Tibial nerve (tissue), 4 donors: ENCODE measurements at places on chromosomes 13 and 19.

GRCh38 chr19:45283443-45284033 lies 32.5 kb downstream of the MARK4 start:
- DNase-seq: no peak

DNA sequence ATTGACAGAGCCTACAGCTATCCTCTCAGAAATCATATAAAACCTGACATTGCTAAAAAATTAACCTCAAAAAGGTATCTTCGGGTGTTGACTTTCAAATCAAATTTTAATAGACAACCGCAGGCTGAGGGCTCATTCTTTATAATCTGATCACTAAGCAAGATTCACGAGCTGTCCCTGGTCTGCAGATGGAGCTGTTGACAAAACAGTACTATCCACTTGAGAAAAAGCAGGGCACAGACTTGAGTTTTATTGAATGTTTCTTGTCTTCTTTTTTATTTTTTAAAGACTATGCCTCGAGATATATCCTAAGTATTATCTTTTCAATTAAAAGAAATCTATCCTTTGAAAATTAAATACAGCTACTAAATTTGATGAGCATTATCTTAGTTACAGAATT lies 540.5 kb downstream of the PCDH9 start:
- no peak for DNase-seq

DNA sequence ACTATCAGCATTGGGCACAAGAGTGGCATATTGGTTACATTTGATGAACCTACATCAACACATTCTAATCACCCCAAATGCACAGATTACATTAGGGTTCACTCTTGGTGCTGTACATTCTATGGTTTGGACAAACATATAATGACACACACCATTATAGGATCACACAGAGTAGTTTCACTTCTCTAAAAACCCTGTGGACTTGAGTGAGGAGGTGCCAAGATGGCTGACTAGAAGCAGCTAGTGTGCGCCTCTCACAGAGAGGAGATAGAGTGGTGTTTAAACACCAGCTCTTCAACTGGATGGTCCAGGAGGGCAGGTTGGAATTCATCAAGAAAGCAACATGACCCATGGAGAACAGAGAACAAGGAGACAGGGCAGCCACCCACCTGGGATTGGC lies 265.6 kb downstream of the TDRD3 start:
- DNase-seq: no peak

DNA sequence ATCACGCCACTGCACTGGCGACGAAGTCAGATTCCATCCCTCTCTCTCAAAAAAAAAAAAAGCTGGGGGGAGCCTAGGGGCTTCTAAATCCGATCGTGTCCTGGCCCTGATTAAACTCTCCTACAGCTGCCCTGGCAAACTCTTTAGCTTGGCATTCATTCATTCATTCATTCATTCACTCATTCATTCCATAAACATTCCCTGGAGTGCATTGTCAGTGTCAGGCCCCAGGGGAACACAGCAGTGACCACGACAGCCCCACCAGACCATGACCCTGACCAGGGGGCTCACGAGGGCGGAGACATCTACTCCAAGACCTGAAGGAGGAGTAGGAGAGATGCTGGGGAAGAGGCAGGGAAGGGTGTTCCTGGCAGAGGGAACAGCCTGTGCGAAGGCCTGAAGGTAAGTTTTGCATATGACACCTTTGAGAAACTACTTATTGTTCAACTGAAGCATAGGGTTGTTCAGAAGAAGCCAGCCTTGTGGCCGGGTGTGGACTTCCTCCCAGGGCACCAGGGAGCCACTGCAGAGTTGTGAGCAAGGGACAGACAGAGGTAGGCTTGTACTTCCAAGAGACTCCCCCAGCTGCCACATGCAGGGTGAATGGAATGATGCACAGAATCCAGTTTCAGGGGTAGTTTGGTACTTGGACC lies 24.5 kb downstream of the CEACAM16 start:
- no peak for DNase-seq

- no peak for DNase-seq
Observed at GRCh38 chr19:28501976-28502375, 711.0 kb downstream of the UQCRFS1 start.

GRCh38 chr13:98826146-98826545 lies 73.7 kb upstream of the SLC15A1 start:
- DNase-seq: no peak

- no peak for DNase-seq
Observed at GRCh38 chr13:24668955-24669582, 11.1 kb upstream of the ATP12A start.

- no peak for DNase-seq
Observed at GRCh38 chr13:20713014-20713376, 9.5 kb downstream of the IL17D start.

DNA sequence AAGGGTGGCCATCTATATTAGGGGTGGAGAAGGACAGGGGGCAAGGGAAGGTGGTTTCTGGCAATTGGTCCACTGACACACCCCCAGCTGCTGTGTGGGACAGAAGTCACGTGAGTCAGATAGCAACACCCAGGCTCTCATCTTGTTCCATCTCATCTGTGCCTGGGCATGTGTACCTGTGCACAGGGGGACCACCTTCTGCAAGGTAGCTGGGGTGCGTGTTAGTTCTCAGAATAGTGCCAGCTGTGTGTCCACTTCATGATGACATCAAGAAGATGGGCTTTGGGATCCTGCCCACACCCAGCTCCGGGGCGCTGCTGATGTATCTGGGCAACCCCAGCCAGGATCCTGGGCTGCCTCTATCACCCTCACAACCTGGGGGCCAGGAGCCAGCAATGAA lies 38.6 kb downstream of the COL4A2 start:
- DNase-seq: no peak

GRCh38 chr19:2038284-2039088 lies 12.6 kb downstream of the MKNK2 start:
- no peak for DNase-seq
